ENCODE measurements at places on chromosomes 1 and 21.

DNA sequence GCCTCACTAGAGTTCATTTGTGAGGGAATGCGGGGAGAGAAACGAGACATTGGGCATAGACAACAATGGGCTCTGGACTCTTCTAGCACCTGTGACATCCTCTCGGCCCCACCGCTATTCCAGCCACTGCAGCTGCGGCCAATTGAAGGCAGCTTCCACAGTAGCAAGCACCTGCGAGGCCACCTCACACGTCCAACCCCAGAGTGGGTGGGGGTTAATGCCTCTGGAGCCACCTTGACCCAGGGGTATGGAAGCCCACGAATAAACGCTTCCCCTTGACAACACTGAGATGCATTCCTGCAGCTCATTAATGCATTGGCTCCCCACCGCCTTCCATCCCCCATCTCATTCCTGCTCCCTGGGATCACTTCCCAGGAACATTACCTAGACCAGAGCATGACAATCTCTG, 104.4 kb downstream of the GLIS1 start:
- no peak for DNase-seq

DNA sequence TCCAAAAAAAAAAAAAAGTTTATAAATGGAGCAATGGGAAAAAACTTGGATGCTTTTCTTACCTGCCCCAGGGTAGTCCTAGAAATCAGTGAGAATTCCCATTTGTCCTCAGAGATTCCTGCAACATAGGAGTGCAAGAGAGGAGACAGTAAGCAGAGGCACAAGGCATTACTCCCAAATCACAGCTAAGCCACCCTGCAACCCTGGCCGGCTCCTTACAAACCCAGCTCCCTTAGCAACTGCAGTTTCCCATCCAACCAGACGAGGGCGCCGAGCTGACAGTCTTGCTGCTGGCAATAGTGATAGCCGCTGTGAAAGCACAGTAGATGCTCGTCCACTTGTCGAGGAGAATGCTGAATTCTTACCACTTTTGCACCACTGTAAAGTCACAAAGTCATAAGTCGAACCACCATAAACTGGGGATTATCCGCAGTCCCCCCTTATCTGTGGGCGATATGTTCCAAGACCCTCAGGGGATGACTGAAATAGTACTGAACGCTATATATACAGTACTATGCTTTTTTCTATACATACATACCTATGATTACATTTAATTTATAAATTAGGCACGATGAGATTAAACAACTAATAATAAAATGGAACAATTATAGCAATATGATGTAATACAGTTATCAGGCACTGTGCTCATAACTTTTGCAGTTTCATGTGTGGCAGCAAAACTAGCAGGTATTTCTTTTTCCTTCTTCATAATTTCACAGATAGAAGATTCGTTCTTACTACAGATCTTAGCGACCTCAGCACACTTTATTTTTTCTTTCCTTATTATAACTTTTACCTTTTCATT, 6.0 kb upstream of the PITHD1 start:
- peak; percentile 77 for DNase-seq

GRCh38 chr1:39220891-39221870, 16.7 kb downstream of the MACF1 start:
- no peak for DNase-seq

- no peak for DNase-seq
Measured at GRCh38 chr1:40090652-40091355, 6.2 kb downstream of the PPT1 start.

DNA sequence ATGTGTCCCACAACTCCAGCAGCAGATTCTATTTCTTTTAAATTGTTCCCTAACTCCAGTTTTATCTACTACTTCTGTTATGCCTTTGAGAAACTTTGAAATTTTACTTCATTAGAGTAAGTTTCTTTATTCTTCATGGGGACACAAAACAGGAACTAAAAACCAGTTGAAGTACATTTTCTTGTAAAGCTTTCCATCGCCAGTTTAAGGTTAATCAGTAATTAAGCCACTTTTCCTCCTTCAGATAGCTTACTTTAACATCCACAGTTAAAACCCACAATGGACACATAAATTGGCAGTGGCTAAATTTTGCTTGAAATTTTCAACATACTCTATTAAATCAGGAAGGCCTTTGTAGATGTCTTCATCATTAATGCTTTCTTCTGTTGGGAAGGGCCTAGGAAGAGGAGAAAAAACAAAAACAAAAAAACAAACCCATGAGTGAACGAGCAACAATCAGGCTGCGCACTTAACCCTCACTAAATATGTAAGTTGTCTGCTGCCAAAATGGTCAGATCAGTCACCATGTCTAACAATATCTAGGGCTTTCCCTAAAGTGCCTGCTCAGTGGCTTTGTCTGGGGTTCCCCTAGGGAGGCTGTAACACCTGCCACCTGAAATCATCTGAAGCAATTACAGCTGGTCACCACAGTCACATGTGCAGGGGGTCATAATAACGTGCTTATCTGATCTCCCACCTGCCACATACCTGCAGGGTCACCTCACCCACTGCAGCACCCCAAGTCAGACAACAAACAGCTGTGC, 187.9 kb downstream of the VAV3 start:
- no peak for DNase-seq

GRCh38 chr1:229448354-229448753, 14.5 kb upstream of the ACTA1 start:
- no peak for DNase-seq

DNA sequence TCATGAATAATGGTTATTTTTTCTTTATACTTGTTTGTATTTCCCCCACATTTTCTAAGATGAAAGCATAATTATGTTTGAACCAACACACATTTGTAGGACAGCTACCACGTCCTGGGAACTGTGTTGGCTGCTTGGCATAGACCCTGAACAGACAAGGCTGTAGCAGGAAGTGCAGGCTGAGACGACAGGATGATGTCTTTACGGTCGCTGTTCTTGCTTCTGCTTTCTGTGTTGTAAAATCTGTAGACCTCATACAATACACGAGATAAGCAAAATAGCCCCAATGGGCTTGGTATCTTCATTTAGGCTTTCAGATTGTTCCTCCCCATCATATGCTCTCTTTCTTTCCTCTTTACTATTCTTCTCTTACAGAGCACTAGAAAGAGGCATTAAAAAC, 23.3 kb upstream of the OTUD3 start:
- DNase-seq: no peak

DNA sequence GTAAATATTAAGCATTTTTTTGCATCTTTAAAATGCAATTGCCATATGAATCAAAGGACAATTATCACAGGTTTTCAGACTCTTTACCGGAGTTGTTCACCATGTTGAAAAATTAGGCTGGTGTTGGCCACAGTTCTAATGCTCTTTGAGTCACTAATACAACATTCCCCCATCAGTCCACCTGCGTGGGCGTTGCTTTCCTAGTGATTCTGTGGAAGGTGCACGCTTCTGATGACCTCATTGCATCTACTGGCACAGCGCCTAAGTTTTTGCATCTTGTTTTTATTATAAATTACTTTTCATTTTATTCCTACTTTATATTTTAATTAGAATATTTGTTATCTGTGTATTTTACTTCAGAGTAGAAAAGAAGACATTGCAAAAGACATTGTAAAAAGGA, 4.7 kb upstream of the F5 start:
- no peak for DNase-seq

DNA sequence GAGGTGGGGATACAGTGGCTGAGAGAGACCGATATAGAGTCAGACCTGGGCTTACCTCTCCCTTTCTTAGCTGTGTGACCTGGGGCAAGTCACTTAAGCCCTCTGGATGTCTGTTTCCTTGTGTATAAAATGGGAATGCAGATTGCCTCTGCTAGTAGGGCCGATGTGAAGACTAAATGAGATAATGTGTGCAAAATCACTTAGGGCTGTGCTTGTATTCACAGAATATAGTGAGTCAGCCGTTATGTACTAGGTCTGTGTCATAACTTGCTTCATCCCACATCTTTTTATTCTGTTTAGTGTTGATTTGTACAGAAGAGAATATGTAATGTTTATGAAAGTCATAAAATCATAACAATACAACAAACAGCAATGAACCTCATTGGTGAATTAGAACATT, 56.0 kb downstream of the PTPRU start:
- no peak for DNase-seq
